HepG2 (cell line): ENCODE measurements at places on chromosomes 12 and 14.

- peak; percentile 80 for DNase-seq
Observed at GRCh38 chr14:76917158-76917596, 91.0 kb downstream of the LRRC74A start.

GRCh38 chr14:96413526-96413925, 21.6 kb downstream of the AK7 start:
- no peak for DNase-seq

DNA sequence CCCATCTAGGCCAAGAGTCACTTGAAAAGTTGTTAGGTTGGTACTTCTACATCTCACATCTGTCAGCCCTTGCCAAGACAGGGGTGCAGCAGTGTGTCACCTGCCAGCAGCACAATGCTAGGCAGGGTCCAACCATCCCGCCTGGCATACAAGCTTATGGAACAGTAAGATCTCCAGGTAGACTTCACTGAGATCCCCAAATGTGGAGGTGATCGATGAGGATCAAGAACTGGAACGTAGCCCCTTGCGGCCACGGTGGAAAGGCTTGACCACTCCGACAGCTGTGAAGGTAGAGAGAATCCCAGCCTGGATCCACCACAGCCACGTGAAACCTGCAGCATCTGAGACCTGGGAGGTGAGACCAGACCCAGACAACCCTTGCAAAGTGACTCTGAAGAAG, 696.0 kb upstream of the LMO3 start:
- no peak for DNase-seq

- DNase-seq: no peak
Observed at GRCh38 chr12:76049575-76050251, 18.1 kb upstream of the PHLDA1 start.

DNA sequence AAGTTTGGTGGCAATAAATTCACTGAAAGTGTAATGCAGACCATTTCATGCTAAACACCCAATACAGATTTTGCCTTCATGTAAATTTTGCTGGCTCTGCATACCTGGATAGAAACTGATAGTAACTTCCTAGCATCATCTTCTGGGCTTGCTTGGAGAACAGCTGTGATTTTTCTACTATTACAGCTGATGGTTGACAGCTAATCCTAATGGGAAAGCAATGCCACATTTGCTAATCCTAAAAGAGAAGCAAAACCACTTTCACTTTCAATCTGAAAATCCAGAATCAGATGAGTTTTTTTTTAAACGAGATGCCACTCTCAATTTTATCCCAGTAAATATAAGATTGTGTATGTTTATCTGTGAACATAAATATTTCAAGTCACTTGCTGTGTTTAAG, 1035.9 kb downstream of the TRHDE start:
- DNase-seq: no peak

GRCh38 chr14:96114002-96114401, 74.8 kb downstream of the C14orf132 start:
- no peak for DNase-seq

GRCh38 chr14:55846826-55847446, 266.9 kb downstream of the KTN1 start:
- no peak for DNase-seq

DNA sequence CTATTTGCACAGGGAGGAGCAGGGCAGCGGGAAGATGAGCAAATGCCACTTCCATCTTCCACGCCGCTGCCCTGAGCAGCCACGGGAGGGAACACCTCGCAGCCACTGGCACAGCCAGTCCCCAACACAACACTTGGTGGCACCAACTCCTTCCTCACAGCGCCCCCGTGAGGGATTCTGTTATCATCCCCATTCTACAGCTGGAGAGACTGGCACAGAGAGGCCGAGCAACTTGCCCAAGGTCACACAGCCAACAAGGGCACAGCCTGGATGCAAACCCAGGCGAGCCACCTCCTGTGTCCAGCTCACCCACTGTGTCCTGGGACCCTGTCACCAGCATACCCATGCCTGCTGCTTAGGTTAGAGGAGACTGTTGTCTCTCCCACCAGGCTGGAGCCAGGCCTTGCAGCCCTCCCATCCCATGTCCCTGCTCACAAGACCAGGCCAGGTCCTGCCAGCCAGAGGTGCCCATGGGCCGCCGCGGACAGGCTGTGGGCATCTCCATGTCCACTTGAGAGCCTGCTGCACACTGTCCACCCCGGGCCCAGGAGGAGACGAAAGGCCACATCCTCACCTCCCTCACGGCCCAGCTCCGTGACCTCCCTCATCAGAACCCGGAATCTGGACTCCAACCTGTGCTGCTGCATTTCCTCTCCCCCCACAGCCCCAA, 57.0 kb downstream of the NCOR2 start:
- peak; percentile 42 for DNase-seq

GRCh38 chr14:77616133-77616453, 344 bp downstream of the SPTLC2 start:
- DNase-seq: no peak

DNA sequence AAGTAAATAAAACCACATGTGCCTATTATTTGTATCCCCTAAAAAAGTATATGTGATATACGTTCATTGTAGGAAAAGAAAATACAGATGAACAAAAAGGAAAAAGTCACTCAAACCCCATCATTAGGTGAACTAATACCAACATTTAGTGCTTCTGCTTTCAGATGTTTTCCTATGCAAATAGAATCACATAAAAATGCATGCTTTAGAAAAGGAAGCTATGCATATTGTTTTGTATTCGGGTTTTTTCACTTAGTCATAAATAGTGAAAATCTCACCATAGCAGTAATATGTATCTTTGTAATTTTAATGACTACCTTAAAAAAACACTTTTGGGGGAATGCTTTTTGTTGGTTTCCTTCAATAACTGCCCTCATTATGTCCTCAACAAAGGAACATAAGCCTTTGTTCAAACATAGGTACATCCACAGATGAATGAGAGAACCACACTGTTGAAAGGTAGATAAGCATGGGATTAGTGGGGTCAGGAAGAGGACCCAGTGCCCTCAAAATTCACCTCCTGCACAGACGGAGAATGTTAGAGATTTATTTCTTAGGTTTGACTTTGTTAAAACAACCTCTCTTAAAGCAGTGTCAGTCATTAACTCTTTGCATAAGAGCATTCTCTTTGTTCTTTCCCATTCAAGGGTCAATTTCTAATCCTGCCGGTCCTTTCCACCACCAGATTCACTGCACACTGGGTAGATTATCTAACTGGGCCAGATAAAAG, 6.5 kb downstream of the AMDHD1 start:
- DNase-seq: peak; percentile 94

DNA sequence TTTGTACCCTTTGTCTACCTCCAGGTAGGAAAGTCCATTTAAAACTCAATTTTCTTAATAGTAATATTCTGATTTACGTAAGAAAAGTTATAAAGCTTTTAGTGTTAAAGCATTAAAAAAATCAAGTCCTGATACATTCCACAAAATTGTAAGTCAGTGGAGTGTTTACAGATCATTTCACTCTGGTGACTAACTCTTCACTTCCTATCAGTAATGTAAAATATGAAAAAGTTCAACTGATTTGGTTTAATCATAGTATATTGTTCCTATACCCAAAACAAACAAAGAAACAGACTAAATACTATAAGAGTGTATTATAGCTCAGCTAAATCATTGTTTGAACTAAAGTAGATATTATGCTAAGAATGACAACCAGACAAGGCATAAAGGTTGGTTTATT, 85.9 kb downstream of the VEZT start:
- DNase-seq: no peak

- DNase-seq: no peak
Observed at GRCh38 chr12:119157528-119157927, 21.2 kb upstream of the HSPB8 start.

GRCh38 chr12:115023279-115024265, 339.6 kb upstream of the TBX3 start:
- no peak for DNase-seq
